Activated T-helper 2 cell treated with anti-CD3 and anti-CD28 coated beads, Interferon-gamma antibody, Interleukin-2, Interleukin-4, amounts not matched to agents 10 μg/mL and 5 μg/mL and 100 μg/mL, durations not matched to agents 14 hours and 24 hours and 36 hours (primary cell): ENCODE measurements at places on chromosomes 6 and 20. TPM values are rescaled to one million over a fixed set of nuclear protein-coding genes. Genes with fewer than 3 reads are reported as not detected.

The TNFAIP3 gene
- 250 and 251 TPM in 2 replicates for total RNA-seq

GRCh38 chr6:135129136-135129856, 51.8 kb upstream of the MYB start:
- no peak for DNase-seq

DNA sequence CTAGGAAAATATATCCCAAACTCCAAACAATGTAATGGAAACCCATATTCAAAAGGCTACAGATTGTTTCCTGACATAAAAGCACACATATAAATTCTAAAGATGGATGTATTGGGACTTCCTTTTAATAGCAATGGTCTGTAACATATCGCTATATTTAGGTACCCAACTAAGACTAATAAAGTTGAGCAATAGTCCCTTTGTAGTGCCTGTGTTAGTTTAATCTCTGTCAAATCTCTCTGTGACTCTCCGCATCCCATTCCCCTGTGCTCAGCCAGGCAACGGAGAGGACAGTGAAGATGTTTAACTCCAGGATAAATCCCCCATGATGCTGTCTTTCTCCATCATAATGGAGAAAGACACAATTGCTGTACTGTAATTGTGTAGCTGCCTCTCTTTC, 19.0 kb downstream of the RCAN2 start:
- DNase-seq = no peak

DNA sequence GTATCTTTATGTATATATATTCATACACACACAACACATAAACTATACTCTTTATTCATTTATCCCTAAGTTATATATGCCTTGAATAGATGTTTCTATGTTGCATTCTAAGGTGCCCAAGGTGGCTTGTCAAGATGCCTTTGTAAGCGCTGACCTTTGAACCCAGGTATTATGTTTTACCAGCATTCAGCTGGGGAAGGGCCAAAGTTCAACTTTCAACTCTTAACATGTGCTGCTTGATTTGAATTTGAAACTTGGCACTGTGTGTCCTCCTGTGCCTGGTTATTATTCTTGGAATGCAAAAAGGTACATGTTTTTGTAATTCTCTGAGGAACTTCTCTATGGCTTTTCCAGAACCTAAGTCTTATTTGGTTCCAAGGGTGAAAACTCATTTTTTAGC, 146.5 kb downstream of the EDN1 start:
- DNase-seq = no peak

DNA sequence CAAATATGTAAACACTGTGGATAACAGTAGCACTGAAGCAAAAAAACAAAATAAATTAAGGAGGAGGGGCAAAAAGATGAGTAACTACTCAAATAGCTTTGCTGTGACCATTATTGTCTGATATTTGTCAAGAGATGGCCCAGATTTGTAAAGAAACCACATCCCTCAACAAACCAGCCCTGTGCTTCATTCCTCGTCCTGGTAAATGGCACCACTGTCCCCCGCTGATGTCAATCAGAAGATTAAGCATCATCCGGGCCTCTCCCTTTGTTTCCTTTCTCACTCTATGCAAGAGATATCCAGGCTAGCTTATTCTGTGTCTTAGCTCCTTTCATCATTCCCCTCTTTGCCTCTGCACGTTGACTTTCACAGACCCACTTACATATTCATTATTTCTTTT, 259.0 kb downstream of the SYNE1 start:
- no peak for DNase-seq
